ENCODE measurements at places on chromosomes 13 and 19. TPM values are rescaled to one million over a fixed set of nuclear protein-coding genes. Genes with fewer than 3 reads are reported as not detected.

Gene UHRF1
- 12.0 TPM for total RNA-seq

Gene FUT2
- total RNA-seq: not detected

Gene SLC1A5
- 295 TPM for total RNA-seq

Gene SPACA4
- not detected for total RNA-seq

Gene KL
- total RNA-seq: not detected

Gene ZNF844
- total RNA-seq: 5.2 TPM

Gene IL17D
- 3.7 TPM for total RNA-seq

Gene TMEM238
- total RNA-seq: not detected

Gene ZNF256
- total RNA-seq: 6.3 TPM

Gene CEACAM7
- total RNA-seq: not detected

Gene NACC1
- 48.6 TPM for total RNA-seq

Gene ZNF99
- total RNA-seq: not detected

Gene FFAR2
- not detected for total RNA-seq

Gene FLT3LG
- total RNA-seq: 3.2 TPM

Gene NLRP8
- total RNA-seq: not detected

Gene ZNF302
- 12.6 TPM for total RNA-seq

Gene CCNA1
- 7.5 TPM for total RNA-seq

Gene ZC3H4
- 13.0 TPM for total RNA-seq

Gene PSG2
- total RNA-seq: not detected

Gene ZSCAN22
- total RNA-seq: 2.0 TPM

Gene SHD
- total RNA-seq: not detected

Gene S1PR4
- total RNA-seq: not detected

Gene MAST1
- 0.32 TPM for total RNA-seq

Gene RFPL4A
- total RNA-seq: not detected

Gene MARK4
- 12.3 TPM for total RNA-seq

Gene ZSCAN4
- total RNA-seq: not detected

Gene ZNF441
- total RNA-seq: 2.3 TPM

Gene INSR
- 18.5 TPM for total RNA-seq

Gene NALCN
- total RNA-seq: 0.18 TPM

Gene OVOL3
- not detected for total RNA-seq

Gene GAPDHS
- total RNA-seq: not detected

Gene IL4I1
- total RNA-seq: not detected

Gene IGFL1
- not detected for total RNA-seq

Gene ZNF417
- 6.0 TPM for total RNA-seq

Gene PNMA8B
- total RNA-seq: 0.97 TPM

Gene ZNF625
- 6.8 TPM for total RNA-seq

Gene FBXO17
- total RNA-seq: 26.2 TPM

Gene KLC3
- 1.1 TPM for total RNA-seq

Gene PLIN5
- 1.3 TPM for total RNA-seq

Gene RPL18
- total RNA-seq: 2,632 TPM

Gene GPATCH1
- total RNA-seq: 2.3 TPM

Gene FFAR1
- total RNA-seq: not detected

Gene ATF5
- total RNA-seq: 31.4 TPM

Gene RYR1
- not detected for total RNA-seq

Gene KIR2DL4
- not detected for total RNA-seq

Gene ZNF429
- 14.6 TPM for total RNA-seq

Gene C19orf33
- total RNA-seq: not detected

Gene MIA
- total RNA-seq: not detected

Gene CA11
- 1.1 TPM for total RNA-seq

All from cardiac atrium fibroblast (primary cell).